Type B pancreatic cell (in vitro differentiated cells): ENCODE measurements at places on chromosomes 1 and 21. TPM values are rescaled to one million over a fixed set of nuclear protein-coding genes. Genes with fewer than 3 reads are reported as not detected.

DNA sequence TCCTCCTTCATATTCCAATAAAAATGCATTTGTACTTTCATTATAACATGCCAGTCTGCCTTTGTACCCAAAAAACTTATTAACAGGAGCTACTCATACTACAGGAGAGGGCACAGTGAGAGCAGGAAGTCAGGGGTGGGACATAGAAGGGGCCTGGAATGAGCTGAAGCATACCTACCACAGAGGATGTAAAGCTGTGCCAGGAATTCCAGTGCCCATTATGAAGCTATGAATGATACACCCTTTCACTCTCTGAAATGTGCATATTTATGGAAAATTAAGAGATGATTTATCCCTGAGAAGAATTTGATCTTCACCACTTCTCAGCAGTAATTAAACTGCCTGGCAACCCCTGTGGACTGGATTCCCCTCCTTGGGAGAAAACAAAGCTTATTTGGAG, 65.8 kb downstream of the ATP5PO start:
- no peaks in the 10 kb centered on the region for H3K27me3 ChIP-seq
- no peaks in the 10 kb centered on the region for H3K36me3 ChIP-seq
- no peak for DNase-seq
- H3K4me3 ChIP-seq = no peak overlapping the region
- H3K27ac ChIP-seq = no peak overlapping the region

DNA sequence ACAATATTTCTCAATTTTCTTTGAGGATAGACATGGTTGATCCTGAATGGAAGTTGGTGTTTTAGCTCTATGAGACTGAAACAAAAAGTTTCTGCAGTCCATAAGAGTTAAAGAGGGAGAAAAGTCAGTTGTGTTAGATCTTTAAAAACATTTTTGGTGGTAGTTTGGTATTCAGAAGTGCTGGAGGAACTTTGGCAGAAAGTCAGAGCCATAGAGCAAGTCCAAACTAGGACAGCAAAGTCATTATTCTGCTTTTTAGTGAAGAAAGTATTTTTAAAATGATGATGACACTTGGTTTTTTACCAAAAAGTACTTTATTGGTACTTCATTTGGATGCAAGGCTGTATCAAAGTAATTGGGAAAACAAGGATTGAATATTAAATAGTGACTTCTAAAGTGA, 41.8 kb downstream of the FNBP1L start:
- peaks cover 12% of the 10 kb centered on the region for H3K36me3 ChIP-seq
- DNase-seq = no peak
- H3K4me3 ChIP-seq = no peak overlapping the region
- H3K27ac ChIP-seq = no peak overlapping the region

Gene LDLRAD1
- total RNA-seq = 1.3 and 1.5 TPM in 2 replicates

DNA sequence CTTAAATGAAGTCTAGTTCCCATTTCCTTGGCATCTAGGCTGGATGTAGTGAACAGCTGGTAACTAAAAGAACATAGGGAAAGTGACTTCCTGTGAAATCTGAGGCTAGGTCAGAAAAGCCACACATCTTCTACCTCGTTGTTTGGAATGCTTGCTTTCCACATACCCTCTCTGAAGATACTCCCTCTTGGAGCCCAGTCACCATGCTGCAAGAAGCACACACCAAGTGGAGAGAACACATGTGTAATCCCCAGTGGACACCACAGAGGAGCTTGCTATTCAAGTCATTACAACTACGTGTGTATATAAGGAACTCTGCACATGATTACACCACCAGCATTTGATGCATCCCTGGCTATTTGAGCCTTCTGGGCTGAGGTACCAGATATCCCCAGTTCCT, 125.9 kb downstream of the RGS21 start:
- no peak overlapping the region for H3K27ac ChIP-seq
- no peaks in the 10 kb centered on the region for H3K36me3 ChIP-seq
- no peaks in the 10 kb centered on the region for H3K27me3 ChIP-seq
- H3K4me1 ChIP-seq = no peaks in the 10 kb centered on the region
- H3K4me3 ChIP-seq = no peak overlapping the region
- DNase-seq = no peak

DNA sequence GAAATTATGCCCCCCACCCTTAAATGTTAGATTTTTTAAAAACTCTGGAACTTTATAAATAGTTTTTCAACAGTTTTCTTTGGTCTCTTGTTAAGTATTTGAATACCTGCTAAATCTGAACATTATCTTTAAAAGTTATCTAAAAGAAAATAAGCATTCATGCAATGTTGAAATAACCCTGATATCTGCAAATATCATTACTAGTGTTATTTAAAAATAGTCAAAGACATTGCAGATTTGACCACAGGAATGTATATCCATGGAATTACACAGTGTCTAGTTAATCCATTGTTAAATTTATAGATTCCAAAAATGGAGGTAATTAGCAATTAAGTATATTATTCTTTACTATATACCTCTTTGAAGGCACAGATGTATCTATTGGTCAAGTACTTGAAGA, 42.0 kb downstream of the PRRX1 start:
- H3K27me3 ChIP-seq = no peaks in the 10 kb centered on the region
- DNase-seq = no peak
- peaks cover 3% of the 10 kb centered on the region for H3K4me1 ChIP-seq
